ENCODE measurements at places on chromosomes 5 and 9.

DNA sequence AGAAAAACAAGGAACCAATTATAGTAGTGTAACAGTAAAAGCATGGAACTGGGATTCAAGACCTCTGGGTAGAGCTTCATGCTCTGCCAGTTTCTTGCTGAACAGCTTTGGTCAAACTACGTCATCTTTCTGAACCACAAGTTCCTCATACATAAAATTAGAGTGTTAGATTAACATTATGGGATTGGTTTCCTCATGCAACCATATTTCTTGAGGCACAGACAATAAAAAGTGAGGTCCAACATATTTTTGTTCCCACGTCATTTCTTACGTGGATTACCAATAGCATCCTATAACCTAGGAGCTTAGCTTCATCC is 354.8 kb downstream of the TMEM232 start:
- DNase-seq = no peak

- DNase-seq = no peak
These were observed 3.2 kb downstream of the CRHBP start for GRCh38 chr5:76956033-76956432.

GRCh38 chr9:86459191-86459590 is 105.0 kb upstream of the TUT7 start:
- no peak for DNase-seq

- no peak for DNase-seq
These were observed 64.8 kb downstream of the PDZD2 start for GRCh38 chr5:31703757-31704156.

DNA sequence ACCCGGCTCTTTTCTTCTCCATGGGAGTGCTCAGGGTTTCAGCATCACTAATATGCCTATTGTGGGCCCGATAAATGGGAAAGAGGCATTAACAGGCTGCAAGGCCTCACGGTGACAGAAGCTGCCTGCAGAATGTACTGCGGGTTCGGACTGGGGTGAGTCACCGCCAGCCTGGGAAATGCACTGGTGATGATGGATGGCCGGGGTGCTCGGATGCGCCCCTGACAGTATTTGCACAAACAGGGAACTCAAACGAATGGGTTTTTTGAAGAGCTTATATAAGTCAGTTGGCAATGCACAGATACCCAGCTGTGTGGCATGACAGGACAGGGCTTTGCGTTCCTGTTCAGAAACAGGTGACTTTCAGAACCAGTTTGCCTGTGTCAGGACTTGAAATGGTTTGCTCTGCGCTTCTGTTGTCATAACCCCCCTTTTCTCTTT is 42.0 kb upstream of the PITX1 start:
- DNase-seq = no peak

DNA sequence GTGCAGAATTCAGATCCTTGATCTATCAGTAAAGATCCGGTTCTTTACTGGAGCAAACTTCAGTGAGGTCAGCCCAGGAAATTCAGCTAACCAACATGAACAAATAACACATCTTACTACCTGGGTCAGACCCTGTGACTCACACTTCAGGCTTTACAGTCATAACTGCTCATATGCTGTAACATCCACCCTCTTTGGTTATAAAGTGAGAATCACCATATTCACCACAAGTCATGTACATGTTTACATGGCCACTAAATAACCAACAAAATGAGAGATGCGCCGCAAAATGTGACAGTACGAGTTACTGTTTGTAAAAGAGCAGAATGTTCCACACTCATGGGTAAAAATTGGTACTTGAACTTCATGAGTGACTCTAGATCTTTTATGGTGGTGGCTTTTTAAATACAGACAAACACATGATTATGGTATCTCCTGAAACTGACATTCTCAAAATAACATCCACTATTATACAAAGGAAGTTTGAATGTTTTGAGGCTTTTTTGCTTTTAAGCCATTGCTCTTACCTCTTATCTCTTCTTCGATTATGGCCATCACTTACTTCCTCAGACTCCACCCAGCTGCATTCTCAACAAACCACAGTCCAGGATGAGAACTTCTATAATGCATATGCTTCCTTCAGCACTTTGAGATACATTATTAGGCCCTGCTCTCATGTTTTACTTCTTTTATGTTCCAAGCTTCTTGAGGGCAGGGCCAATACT is 516.6 kb downstream of the RAB3C start:
- DNase-seq = peak; percentile 28

DNA sequence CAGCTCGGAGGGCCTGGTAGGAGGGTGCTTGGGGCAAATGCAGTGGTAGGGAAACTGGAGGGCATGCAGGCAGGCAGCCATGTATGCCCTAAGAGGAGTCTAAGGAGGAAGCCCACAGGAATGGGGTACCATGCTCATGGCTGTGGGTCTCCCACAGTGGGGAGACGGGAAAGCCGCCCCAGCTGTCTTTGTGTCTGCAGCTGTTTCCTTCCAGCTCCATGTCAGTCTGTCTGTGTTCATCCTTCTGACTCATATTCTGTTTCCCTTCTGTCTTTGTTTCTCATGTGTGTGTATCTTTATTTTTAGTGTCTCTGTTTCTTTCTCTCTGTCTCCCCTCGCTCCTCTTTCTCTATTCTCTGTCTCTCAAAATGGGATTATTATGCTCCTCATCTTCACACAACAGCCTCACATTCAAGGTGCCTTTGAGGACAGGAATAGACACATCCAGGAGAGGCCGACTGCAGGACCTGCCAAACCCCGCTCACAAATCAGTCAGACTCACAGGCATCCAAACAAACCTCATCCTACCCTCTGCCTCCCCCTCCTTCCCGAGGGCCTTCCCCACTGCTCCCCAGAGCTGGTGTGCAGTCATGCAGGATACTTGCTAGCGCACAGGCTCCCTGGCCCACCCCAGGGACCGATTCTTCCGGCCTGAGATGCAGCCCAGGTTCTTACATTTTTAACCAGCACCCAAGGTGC is 68.4 kb upstream of the RARS1 start:
- DNase-seq = no peak

- DNase-seq = no peak
These were observed 541.0 kb downstream of the DTWD2 start for GRCh38 chr5:118447350-118447749.

DNA sequence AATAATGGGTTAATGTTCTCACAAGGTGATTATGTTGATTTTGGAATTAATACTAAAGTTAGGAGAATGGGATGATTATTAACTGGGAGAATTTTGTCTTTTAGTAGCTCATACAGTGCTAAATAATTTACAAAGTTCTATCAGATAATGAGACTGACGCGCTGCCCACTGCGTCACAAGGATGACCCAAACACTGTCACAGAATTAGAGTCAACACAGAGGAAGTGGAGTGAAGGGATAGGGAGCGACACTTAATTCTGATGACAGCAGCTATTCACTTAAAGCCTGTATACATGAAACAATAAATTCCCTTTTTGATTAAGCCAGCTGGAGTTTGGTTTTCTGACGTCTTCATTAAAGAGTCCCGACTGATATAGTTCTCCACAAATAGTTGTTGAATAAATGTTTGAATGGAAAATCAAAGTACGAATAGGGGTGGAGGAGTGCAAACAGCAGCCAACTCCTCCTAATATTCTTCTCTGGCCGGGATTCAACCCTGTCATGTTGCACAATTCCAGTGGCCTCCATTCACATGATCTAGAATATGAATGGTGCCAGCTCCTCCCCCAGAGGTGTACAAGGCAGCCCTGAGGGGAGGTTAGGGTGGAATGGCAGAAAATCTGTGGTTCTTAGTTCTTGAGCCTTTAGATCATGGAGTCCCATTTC is 140.3 kb downstream of the PCSK1 start:
- DNase-seq = no peak

- peak; percentile 47 for DNase-seq
These were observed 2.3 kb downstream of the NKX2-5 start for GRCh38 chr5:173232499-173233346.

DNA sequence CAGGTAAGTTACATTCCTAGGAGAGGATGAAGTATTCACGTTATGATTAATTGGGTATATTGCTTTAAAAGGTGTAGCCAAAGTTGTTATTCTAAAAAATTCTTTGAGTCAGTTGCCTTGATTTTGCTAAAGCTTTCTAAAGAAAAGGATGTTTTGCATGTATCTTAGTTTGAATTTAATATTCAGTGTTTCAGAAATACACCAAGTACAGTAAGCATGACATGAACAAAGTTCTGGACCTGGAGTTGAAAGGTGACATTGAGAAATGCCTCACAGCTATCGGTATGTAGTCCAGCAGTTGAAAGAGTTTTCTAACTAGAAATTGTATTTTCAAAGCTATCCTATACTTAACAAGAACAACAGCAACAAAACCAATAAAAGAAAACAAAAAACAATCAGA is 14.2 kb downstream of the ANXA1 start:
- no peak for DNase-seq

- no peak for DNase-seq
These were observed 79.0 kb upstream of the RNF38 start for GRCh38 chr9:36479101-36479500.

DNA sequence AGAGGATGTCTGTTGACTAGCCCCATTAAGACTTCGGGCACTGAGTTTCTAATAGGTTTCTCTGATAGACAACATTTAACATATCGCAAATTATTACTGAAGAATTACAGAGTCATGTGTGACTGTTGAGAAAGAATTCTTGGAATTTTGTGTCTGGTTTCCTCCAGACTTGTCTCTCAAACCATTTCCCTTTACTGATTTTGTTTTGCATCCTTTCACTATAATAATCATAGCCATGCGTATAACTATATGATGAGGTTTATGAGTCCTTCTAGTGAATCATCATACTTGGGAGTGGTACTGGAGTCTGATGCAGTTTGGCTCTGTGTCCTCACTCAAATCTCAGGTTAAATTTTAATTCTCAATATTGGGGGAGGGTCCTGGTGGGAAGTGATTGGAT is 27.0 kb downstream of the ZNF169 start:
- DNase-seq = no peak

DNA sequence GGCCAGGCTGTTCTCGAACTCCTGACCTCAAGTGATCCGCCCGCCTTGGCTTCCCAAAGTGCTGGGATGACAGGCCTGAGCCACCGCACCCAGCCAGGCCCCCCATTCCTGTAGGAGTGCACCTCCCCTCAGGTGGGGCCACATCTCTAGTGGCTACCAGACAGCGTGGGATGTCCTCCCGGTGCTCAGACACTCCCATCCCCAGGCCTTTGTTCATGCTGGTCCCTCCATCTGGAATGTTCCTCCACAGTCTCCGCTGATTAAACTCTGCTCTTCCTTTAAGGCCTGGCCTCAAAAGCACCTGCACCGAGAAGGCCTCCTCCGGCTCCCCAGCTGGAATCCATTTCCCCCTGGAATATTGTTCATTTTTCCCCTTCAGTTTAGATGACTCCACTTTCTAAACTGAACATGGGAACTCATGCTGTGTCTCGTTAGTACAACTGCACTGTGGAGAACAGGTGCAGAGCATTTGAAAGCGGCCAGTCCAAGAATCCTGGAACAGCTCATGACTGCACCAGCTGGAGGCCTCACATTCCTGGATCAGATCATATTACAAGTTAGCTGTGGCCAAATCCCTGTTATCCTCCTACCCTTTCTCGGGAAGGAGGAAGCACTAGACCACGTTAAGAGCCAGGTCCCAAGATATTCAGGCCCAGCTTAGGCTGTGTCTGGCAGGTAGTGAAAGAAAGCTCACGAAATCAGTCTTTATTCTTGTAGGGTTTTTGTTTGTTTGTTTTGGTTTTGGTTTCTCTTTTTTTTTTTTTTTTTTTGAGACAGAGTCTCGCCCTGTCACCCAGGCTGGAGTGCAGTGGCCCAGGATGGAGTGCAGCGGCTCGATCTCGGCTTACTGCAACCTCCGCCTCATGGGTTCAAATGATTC is 10.8 kb upstream of the PRRC2B start:
- DNase-seq = no peak

- no peak for DNase-seq
These were observed 618.7 kb downstream of the DNAH5 start for GRCh38 chr5:13325765-13326164.

DNA sequence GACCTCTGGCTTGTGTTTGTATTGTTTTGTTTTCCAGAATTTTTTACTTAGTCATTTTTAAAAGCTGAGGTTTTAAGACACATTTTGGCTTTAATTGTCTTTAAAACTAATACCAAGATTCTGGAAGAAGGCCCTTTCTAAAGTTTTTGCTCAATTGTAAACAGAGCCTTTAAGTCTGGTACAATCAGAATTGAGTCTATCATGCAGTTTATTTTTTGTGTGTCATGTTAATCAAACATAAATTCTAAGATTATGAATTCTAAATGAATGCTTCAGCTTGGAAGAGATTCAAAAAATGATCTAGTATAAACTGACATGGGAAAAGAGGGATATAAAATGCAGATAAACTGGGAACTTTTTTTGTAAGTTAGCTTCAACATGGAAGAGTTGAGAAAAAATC is 882.7 kb downstream of the TLE1 start:
- DNase-seq = no peak

DNA sequence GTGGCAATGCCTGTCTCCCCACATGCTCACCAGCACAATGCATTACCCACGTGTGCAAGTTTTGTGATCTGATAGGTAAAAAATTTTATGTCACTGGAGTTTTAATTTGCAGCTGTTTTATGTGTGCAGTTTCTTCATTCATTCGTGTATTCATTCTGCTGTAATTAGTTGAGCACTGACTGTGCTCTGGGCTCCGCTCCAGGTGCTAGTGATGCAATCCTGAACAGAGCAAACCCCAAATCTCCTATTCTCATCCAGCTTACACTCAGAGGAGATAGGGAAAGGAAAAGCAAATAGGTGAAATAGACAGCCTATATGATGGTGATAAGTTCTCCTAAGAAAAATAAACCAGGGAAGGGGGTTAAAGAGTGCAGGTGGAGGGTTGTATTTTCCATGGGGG is 148.4 kb downstream of the TENT4A start:
- DNase-seq = no peak

- DNase-seq = no peak
These were observed 5.7 kb upstream of the PTGR1 start for GRCh38 chr9:111605041-111605559.

DNA sequence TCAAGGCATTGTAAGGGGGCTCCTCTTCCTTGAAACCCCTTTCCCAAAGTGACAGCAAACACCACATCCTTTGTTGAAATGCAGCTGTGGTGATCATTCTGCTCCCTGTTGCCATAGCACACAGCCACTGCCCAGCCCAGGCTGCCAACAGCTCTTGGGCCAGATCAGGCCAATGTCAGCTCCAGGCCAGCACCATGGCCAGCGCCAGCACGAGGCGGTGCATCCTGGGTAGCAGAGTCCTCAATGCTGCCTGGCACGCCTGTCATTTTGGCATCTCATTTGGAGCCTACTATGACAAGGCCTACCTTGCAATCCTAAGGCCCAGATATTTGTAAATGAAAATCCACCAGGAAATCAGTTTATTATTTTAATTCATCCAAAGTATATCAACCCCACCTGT is 390.6 kb downstream of the DNAH5 start:
- DNase-seq = no peak
